Cardiac fibroblast (primary cell): ENCODE measurements at places on chromosomes 4 and X.

DNA sequence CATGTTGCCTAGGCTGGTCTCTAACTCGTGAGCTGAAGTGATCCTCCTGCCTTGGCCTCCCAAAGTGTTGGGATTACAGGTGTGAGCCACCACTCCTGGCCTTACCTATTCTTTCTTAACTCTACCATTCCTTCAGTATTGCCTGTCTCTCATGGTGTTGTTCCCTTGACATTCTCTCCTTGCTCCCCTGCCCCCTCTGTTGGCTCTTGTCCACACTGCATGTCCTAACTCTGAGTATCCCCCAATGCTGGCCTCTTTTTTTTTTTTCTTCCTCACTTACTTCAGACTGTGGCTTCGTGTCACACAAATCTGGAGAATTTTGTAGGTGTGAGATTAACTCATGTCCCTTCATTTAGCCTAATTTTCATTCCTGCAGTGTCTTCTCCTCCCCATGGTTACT is 22.9 kb upstream of the FRMPD4 start:
- no peak for DNase-seq

DNA sequence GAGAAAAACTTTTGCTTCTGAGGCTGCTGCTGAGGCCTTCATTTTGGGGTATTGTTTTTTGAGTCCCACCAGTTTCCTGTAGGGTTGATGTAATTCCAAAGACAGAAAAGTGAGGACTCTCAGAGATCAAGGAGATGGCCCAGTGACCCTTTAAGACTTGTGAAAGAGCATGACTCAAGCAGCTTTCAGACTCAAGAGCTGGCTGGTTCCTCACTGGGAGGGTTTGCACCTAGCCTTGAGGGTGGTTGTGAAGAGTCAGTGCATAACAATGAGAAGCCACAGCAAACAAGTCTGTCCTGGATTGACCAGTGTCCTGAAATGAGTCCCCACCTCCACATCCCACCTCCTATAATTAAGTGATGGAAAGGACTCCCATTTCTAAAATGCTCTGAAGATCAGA is 89.2 kb downstream of the NHS start:
- no peak for DNase-seq

DNA sequence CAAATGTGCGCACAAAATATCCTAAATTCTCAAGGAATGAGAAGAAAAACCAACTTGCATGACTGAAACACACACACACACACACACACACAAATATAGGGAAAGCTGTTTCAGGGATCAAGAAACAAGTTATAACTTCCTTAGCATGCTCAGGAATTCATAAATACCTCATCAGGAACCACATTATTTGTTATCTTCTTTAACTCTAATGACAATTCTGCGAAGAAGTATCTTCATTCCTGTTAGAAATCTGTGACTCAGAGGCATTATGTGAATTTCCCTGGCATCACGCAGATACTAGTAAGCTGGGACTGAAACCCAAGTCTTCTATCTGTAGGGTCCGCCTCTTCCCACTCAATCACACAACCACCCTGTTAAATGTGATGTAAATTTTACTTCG is 30.3 kb downstream of the TMPRSS11A start:
- DNase-seq, result no peak

GRCh38 chrX:153693216-153694086 is 5.7 kb downstream of the SLC6A8 start:
- DNase-seq, result no peak

GRCh38 chr4:61896634-61897033 is 696.5 kb downstream of the ADGRL3 start:
- DNase-seq, result no peak

- DNase-seq, result no peak
Observed at GRCh38 chr4:79472036-79472435, 64.0 kb upstream of the GK2 start.
